G401 (cell line): ENCODE measurements at places on chromosomes 11 and 22.

GRCh38 chr11:110776081-110776480, 63.8 kb upstream of the ARHGAP20 start:
- no peak for DNase-seq

DNA sequence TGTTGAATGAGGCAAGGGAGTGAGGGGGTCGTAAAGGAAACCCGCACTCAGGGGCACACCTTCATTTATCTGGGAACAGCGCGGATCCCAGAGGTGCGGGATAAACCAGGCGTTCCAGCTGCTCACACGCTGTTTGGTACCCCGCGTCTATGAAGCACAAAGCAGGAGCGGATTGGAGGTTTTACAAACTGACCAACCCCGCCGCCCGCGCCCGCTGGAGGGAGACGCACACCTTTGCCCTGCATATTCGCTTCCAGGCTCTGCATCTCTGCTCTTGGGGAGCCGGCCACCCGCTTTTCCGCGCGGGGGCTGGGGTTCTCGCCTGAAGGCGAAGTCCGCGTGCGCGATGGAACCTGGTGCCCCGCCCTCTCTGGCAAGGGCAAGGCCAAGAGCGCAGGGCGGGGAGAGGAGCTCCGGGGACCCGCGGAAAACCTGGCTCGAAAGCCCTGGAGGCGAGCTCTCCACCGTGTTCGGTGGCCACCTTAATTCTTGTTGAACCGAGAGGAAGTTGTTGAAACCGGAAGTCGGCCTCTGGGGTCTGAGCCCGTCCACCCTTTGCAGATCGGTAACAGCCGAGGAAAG, 6.8 kb upstream of the ALX4 start:
- DNase-seq: no peak

GRCh38 chr11:130103296-130103814, 33.7 kb downstream of the APLP2 start:
- DNase-seq: peak; percentile 51

DNA sequence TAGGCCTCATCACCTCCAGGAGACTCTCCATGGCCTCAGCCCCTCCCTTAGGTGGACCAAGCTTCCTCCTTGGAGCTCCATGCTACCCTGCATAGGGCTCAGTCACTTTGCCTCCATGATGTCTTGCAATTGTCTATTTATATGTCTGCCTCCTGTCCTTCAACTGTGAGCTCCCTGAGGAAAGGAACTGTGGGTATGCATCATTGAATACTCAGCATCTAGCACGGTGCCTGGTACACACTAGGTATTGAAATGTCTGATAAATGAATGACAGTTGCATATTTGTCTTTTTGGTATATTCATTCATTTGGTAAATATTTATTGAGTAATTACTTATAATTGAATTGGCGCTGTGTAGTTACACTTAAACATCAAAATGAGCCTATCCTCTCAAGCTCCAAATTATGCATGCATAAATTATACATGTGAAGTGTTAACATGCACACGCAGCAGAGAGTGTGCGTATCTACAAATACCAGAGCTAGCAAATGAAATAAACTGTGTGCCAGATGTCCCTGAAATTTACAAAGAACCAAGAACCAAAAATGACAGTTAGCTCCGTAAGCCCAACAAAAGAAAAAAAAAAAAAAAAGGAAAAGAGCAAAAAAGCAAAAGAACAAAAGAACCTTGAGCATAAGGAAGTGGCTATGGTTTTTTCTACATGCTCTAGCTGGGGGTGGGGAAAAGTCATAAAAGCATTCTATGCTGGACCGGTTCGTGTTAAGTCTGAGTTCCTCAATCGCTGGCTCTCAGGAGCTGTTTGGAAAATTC, 25.2 kb downstream of the GRAP2 start:
- DNase-seq: no peak

- DNase-seq: no peak
Observed at GRCh38 chr22:35470903-35471321, 69.7 kb upstream of the RASD2 start.

DNA sequence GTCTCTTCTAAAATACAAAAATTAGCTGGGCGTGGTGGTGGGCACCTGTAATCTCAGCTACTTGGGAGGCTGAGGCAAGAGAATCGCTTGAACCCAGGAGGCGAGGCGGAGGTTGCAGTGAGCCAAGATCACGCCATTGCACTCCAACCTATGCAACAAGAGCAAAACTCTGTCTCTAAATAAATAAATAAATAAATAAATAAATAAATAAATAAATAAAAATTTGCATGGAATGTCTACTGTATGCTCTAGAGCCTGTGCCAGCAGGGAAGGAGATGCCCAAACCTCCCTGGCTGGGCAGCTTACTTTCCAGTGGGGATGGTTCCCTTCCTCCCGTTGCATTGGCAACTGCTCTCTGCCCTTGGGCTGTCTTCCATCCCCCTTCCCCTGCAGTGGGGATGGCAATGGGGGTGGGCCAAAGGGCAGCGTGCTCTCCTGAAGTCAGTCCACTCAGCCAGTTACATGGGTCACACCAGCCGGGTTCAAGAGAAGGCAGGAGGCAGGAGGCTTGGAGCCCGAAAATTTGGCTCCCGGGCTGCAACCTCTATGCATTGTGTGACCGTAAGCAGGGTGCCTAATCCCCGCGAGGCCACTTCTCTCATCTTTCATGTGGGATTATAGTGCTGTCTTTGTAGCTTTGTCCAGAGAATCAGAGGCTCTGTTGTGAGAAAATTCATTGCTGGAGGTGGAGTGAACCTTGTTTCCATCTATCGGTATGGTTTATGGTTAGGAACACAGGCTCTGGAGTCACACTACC, 1.4 kb upstream of the LRRC10B start:
- no peak for DNase-seq

- no peak for DNase-seq
Observed at GRCh38 chr11:76637491-76638269, 32.9 kb downstream of the LRRC32 start.

DNA sequence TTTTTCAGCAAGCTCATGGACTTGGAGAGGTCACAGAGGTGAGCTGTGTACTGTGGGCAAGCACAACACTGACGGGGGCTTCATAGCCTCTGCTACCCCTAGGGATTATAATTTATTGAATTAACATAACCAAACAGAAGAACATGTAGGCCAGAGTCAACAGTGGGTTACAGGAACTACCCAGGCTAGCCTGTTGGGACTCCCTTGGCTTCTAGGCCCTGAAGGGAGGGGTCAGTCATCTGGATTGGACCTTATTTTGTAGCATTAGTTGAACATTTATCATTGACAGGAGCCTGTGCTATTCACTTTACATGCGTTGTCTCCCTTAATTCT, 56.9 kb downstream of the KREMEN1 start:
- no peak for DNase-seq

GRCh38 chr11:58844361-58845005, at the start of gene GLYATL2:
TSS of gene GLYATL2 (minus strand) at chr11:58844704. CDS start at chr11:58839612, 5,092 bp downstream.
- DNase-seq: no peak

DNA sequence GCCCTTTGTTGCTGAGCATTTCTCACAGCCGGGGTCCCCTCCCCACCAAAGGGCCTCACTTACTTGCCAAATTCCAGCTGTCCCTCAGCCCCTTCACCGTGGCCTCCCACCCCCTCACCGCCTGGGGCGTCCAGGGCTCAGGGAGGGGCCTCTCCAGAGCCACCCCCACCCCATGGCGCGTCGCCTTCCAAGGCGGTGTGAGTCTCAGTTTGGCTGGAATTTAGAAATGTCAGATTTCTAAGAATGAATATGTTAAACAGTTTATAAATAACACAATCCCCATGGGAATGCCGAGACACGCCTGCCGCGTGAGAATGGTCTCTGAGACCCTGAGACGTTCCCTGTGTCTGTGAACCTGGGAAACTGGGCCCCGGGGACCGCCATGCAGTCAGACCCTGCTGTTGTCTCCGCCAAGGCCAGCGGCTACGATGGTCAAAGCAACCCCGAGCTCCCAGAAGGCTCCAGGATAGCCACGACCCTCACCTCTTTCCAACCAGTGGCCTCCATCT, 28.9 kb downstream of the CELSR1 start:
- DNase-seq: no peak

DNA sequence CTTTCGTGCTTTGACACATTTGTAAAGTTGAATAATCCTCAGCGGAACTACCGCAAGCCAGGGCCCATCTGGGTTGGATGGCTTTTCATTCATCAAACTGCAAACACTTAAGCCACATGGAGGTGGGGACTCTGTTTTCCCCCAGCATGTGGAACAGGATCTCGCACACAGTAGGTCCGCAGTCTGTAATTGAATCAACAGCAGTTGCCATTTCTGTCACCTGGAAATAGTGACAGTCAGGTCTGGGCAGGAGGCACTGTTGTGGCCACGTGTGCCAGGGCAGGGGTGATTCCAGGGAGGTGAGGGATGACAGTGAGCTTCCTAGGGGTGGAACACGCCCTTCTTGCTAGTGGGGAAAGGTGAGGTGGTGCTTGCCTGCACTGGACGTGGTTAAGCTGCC, 50.7 kb upstream of the ANO1 start:
- DNase-seq: no peak

- DNase-seq: peak; percentile 26
Observed at GRCh38 chr11:61776561-61777075, 15.8 kb downstream of the TMEM258 start.

DNA sequence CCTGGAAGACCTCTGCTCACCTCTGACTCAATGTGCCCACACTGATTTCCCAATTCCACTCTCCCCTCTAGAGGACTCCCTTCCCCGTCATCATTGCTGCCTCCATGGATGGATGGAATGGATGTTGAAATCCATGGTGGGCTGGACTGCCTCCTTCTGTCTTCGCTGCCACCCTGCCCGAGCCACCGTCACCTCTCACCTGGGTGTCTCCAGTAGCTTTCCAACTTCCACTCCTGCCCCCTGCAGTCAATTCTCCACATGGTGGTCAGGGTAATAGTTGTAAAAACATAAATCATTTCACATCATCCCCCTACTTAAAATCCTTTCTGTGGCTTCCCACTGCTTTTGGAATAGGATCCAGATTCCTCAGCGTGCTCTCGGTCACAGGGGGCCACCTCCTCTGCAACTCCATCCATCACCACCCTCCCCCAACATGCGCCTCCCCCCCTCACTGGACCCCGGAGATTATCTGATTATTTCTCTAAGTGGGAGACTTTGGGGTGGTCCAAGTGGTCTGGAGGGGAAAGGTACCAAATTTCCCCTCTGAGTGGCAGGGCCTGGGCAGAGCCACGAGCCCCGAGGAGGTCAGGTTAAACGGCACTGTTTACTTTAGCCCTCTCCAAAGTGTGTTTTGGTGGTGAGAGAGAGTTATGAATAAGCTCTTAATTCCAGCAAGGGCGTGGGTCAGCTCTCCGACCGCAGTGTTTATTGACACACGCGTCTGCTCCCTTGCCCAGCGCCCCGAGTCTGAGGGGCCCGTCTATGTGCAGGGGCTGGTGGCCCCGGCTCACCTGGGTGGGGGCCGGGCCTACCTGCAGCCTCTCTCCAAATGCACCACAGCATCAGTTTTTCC, 313.7 kb downstream of the MN1 start:
- no peak for DNase-seq

GRCh38 chr11:40188848-40189247, 1270.6 kb downstream of the LRRC4C start:
- DNase-seq: peak; percentile 53

- DNase-seq: no peak
Observed at GRCh38 chr11:67606093-67606491, 644 bp upstream of the NDUFV1 start.

DNA sequence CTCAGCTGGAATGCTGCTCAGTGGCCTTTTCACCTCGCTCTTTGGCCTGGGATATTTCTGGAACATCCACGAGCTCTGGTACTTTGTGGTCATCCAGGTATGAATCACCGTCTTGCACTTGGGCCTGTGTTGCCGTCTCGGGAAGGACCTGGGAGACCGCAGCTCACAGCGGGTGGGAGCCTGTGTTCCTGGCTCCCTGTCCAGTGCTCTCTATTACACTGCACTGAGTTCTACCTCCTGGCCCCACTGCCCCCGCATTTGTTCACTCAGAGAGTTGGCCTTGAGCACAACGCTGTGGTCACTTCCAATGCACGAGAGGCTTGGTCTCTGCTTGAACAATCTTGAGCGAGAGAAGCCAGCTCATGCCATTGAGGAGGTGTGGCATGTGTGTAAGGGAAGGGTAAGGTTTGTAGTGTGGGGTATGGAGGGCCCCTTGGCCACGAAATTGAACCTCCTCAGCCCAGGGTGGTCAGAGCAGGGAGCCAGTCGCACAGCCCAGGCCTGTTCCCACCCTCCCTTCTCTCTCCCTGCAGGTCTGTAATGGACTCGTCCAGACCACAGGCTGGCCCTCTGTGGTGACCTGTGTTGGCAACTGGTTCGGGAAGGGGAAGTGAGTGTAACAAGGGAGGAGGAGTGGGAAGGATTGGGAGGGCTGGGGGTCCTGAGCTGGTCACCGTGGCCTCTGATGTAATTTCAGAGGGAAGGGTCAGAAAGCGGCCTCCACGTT, 16.2 kb downstream of the SLC37A2 start:
- no peak for DNase-seq

GRCh38 chr22:47377926-47378560, 615.6 kb downstream of the TBC1D22A start:
- no peak for DNase-seq

DNA sequence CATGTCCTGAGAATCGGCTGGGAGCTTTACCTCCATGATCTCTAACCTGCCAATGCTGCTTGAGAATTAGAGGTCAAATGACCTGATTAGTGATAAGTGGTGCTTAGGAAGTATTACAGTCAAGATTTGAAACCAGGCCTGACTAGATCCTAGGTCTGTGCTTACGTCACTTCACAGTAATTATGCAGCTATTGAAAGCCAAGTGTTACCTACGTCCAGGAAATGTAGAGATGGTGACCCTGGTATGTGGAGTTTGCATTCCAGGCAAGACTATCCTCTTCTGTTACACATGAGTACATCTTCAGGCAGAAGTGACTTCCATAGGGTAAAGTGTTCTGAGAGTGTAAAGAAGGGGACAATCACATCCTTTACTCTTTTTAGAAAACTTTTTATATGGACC, 530.4 kb upstream of the TENM4 start:
- DNase-seq: no peak
